ENCODE measurements at places on chromosomes 6 and 20.
A peak's percentile ranks its signal among the peaks of the same experiment; 100 is the strongest.

DNA sequence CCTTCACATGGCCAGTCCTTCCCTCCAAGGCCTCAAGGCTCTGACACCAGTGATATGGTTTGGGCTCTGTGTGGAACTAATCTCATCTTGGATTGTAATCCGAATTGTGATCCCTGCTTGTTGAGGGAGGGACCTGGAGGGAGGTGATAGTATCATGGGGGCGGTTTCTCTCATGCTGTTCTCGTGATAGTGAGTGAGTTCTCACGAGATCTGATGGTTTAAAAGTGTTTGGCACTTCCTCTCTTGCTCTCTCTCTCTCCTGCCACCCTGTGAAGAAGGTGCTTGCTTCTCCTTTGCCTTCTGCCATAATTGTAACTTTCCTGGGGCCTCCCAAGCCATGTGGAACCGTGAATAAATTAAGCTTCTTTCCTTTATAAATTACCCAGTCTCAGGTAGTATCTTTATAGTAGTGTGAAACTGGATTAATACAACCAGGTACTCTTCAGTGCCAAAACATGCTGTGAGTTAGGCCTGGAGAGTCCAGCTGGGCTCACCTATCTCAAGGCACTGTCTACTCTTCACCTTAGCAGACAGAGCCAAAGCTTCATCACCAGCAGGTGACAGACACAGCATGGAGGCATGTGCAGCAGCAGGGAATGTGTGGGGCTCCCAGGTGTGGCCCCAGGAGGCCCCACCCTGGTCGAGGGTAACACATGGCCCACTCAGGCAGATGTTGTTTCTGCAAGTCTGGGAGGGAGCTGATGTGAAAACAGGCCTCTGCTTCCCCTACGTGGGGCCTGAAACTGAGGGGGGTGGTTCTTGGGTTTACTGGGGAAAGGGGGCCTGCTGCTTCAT is 97.5 kb upstream of the CDYL start:
- DNase-seq, result no peak

DNA sequence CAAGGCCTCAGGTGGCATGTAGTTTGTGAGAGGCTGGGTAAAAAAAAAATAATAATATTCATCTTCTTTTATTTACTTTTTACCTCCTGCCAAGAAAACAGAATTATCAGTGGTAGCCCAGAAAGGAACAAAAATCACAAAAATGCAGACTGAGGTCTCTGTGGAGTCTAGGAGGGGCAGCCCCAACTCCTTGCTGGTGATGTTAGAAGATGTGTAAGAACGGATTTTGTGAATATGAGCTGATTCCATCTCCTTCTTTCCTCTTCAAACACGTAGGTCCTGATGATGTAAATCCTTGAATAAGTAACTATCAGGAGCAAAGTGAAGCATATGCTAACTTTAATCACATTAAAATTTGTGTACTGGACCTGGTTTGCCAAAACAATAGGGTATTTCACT is 226.8 kb downstream of the EYA4 start:
- DNase-seq, result no peak

DNA sequence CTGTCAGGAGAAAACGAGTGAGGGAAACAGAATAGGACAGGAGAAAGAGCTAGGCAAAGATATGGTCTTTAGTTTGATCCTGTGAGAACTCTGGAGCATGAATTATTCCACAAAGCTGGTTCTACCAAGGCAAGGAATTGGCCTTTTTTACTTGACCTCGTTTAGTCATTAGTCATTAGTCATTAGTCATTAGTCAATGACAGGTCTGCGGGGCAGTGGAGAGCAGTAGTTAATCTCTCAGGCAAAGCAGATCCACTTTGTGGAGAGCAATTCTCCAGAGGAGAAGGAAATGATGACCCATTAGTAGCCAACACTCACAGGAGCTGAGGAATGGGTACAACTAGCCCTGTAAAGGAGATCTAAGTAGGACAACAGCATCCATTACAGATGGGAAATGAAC is 22.0 kb upstream of the ABCC10 start:
- DNase-seq, result no peak

DNA sequence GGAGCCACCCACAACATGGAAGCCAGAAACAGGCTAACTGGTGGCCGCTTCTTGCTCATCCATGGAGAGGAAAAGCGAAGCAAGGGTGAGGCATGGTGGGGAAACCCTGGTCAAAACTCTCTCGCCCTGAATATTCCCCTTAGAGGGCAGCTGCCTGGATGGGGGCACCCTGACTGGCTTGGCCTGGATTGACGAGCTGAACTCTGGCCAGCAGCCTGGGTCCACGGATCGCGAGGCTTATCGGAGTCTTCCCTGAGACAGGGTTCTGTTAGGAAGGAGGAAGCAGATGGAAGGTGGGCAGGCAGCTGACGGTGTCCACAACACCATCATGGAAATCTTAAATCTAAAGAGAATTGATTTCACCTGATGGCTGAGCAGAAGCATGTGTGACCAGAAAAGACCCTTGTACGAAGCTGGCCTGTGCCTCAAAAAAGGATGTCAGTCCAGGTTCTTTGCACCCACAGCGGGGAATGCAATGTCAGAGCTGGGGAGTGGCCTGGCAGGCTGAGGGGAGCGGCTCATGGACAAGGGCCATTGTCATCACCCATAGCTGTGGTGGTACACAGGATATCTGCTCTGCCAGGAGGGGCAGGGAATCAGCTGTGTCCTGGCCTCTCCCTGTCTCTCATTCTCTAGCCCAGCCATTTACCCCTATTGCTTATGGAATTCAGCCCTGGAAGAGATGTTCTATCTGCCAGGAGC is 109.4 kb upstream of the SNX9 start:
- DNase-seq, result no peak

- DNase-seq, result no peak
These were observed 1.8 kb upstream of the ABT1 start for GRCh38 chr6:26594730-26595632.

DNA sequence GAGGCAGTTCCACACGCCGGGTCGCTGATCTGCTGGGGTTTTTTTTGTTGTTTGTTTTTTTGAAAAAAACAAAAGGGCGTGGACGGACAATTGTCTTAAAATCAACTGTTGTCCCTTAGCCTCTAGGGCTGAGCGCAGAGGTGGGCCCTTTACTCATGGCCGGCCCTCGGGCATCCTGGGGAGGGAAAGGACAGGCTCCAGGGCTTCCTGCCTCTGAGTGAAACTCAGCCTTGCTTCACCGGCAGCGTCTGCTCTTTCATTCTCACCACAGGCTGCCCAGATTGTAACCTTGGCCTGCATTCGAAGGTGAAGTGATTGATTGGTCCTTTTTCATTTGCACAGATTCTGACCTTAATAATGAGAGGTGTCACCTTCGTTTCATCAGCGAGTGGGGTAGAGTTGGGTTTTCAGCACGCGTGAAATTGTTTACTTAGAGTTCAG is 797 bp downstream of the SMIM13 start:
- peak; percentile 63 for DNase-seq
